Stimulated activated CD4-positive, alpha-beta T cell treated with anti-CD3 and anti-CD28 coated beads, Interleukin-15, amount 100 ng/mL, for 1 hour (primary cell): ENCODE measurements at places on chromosomes 12 and 14.

- DNase-seq = no peak
Observed at GRCh38 chr12:62264706-62265105, 4.5 kb downstream of the USP15 start.

DNA sequence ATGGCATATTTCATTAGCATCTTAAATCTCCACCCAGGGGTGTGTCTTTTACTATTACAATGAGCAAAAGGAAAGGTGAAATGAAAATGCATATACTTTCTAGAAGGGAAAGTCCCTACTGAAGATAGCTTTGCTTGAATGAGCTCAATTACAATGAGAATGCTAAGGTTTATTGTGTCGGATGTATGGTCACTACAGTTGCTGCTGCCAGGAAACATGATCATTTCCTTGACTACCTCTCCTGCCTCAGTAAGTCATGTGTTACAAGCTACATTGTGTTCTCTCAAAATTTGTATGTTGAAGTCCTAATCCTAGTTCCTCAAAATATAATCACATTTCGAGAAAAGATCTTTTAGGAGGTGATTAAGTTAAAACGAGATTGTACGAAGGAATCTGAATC is 322.2 kb downstream of the MDGA2 start:
- no peak for DNase-seq

DNA sequence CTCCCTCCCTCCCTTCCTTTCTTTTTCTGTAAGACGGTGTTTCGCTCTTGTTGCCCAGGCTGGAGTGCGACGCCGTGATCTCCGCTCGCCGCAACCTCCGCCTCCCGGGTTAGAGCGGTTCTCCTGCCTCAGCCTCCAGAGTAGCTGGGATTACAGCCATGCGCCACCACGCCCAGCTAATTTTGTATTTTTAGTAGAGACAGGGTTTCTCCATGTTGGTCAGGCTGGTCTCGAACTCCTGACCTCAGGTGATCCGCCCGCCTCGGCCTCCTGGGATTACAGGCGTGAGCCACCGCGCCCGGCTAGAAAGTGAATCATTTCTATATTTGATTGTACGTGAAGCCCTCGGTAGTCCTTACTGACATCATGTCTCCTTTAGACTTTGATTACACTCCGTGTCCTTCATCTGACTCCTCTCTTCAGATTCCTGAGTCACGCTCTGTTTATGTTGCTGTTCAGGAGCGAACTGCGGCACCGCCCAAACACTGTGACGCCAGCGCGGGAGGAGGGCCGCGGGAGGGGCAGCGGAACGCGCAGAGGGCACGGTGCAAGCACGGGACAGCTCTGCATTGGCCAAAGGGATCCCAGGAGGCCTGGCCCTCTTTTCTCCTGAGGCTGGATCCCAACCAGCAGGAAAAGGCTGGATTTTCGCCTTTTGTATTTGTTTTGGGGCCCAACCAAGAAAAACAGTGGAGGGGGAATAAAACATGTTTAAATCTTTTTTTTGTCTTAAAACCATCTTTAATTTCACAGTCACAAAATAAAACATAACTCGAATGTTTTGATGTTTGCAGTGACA is 538 bp upstream of the GABARAPL1 start:
- peak; percentile 53 for DNase-seq

GRCh38 chr12:52867642-52868041 is 18.8 kb upstream of the KRT78 start:
- no peak for DNase-seq

GRCh38 chr14:92531106-92531873 is 17.7 kb downstream of the RIN3 start:
- DNase-seq = no peak

- DNase-seq = no peak
Observed at GRCh38 chr14:23930742-23931141, 22.8 kb upstream of the DHRS4 start.

DNA sequence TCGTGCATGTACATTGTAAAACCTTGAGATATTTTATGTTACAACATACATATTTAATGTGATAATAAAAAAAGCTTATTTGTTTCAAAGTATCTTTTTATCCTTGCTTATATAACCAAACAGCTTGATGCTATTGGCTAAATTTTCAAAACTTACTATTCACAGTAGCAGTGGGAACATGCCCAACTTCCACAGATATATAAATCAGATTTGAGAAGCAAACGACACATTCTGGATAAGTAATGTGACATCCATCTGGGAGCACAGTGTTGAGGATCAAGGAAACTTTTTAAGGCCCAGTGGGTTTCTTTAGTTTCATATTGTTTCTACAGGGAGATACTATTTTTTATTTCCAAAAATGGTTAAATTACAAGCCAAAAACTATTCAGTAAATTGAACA is 350.7 kb downstream of the SEC23A start:
- DNase-seq = no peak

DNA sequence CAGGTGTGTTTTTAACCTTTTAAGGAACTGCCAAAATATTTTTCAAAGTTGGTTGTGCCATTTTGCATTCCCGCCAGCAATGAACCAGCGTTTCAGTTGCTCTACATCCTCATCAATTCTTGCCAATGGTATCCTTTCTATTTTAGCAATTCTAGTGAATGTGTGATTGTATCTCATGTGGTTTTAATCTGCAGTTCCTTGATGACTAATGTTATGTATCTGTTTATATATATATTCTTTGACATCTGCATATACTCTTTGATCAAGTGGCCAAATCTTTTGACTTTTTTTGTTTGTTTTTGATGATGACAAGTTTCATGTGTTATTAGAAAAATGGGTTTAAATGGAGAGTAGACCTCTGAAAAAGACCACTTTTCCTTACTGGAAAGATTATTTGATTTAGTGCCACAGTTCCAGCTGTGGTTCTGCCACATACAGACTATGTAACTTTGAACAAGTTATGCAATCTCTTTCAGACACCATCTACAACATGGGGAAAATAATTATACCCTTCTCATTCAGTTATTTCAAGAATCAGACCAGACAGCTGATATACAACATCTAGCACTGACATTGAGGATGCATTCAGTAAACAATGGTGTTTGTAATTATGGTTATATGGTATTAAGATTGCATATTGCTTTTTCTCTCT is 146.3 kb upstream of the CNOT2 start:
- no peak for DNase-seq

- DNase-seq = no peak
Observed at GRCh38 chr12:13099066-13099843, 4.2 kb downstream of the GSG1 start.

GRCh38 chr12:58703866-58704265 is 216.4 kb downstream of the LRIG3 start:
- DNase-seq = no peak

DNA sequence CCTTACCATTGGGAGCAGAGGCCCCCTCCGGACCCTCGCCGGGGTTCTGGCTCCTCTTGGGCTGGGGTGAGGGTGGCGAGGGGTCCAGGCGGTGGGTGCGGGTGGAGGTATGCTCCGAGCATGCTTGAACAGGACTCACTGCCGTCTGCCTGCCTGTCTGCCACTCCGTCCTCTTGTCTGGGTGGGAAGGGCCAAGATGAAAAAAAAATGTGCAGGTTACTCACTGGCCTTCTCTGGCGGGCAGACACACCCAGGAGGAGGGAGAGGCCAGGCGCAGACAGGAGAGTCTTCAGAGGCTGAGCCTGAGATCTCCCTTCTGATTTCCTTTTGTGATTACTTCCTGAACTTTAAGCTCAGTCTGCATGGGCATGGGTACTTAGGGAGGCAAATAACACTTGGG is 76.1 kb downstream of the STON2 start:
- DNase-seq = no peak

DNA sequence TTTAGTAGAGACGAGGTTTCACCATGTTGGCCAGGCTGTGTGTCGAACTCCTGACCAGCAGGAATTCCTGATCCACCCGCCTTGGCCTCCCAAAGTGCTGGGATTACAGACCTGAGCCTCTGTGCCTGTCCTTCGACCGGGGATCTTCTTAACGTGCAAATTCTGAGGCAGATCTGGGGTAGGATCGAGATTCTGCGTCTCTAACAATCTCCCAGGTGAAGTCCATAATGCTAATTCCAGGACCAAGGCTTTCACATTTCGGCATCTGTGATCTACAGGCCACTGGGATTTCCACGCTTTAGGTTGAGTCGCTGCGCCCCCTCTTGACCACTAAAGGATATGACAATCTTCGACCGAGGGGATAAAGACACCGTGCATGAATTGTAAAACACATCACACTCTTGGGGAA is 24.8 kb downstream of the FOS start:
- DNase-seq = no peak

GRCh38 chr12:107415071-107415470 is 270.5 kb upstream of the PWP1 start:
- no peak for DNase-seq

- DNase-seq = no peak
Observed at GRCh38 chr12:77222336-77222735, 157.0 kb upstream of the E2F7 start.

DNA sequence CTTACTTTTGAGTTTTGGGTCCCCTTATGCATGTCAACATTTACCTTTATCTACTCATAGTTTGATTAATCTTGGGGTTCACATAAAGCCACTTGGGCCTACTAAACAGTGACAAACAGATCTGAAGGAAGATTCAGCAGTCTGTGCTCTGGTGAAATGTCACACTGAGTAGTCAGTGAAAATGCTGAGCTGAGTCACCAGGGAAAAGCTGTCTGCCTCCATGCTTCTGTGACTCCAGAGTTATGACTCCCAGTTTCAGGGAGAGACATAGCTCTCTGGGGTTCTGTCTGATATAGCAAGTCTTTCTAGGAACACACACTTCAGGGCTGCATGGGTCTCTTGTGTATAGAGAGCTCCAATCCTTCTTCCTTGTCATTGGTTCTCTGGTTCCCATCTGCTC is 406.3 kb upstream of the FAR2 start:
- no peak for DNase-seq

GRCh38 chr14:96252323-96252998 is 3.5 kb upstream of the BDKRB1 start:
- DNase-seq = no peak

DNA sequence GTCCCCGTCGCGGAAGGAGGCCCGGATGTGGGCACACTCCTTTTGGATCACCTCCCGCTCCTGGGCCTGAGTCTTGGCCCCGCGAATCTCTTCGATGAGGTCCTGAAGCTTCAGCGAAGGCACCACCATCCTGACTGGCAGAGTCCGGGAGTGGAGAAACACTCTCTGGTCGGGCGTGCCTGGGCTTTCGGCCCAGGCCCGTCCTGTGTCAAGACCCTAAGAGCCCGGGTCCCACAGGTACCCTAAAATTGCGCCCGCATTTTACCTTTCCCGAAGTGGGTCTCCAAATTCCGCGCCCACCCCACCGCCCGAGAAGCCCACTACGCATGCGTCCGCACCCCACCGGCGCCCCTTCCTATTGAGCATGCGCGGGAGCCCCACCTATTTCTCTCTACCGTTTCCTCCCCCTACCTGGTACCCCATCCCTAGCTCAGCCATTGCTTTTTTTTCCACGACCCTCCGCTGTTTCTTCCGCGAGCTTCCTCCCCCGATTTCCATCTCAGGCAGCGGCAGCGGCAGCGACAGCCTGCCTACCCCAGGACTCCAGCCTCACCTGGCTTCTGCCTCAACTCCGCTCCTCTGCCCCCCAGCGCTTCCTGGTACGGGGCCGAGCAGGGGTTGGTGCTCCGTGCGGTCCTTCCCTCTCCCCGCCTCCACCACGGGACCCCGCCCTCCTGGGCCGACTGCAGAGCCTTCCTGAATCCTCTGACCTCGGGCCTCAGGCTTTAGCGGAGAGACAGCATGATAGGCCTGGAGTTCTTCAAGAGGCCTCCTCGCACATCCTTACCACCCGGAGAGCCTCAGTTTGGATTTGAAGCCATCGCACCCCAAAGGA is at the start of gene AP1G2:
TSS of gene AP1G2 (minus strand) at position 606 of the 835 bp plus-strand sequence. CDS start at position 129, 477 bp downstream.
- DNase-seq = peak; percentile 76

DNA sequence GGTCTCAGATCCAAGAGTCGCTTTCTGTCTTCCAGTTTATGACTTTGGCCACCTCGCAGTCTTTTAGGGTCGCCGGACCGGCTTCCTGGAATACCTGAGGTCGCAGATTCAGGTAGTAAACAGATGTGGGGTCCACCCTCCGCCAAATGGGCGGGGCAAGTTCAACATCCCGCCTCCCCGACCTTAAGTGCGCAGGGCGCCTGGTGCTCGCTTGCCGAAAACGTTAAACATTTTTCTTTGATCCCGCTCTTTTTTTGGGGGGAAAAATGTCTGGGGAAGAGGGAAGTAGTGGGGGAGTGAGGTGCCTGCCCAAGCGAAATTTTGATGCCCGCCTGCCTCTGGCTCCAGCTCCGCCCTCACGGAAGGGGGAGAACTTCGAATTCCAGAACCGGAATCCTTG is 73.9 kb upstream of the TBX5 start:
- no peak for DNase-seq

DNA sequence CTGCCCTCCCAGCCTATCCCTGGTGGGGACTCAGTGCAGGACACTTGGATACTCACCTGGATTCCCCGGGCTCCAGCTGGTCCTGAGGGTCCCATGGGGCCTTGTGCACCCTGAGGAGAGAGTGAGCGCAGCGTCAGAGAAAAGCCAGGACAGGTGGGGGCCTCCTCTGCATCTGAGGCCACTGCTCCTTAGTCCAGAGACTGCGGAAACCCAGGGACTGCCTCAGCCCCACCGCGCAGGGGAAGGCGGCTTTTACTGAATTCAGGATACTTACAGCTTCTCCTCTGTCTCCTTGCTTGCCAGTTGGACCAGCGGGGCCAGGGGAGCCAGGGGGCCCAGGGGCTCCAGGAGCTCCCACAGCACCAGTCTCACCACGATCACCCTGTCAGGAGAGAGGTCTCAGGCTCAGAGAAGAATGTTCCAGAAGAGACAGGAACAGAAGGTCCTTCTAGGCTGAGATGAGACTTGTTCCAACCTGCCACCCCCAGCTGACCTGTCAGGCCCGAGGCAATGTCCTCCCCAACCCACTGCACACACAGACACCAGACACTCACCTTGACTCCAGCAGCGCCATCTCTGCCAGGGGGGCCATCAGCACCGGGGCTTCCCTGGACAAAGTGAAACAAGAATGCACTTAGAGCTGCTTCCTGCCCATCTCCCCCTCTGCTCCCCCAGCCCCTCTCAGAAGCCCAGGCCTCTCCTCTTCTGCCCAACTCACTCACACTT is 13.8 kb downstream of the TMEM106C start:
- DNase-seq = no peak

DNA sequence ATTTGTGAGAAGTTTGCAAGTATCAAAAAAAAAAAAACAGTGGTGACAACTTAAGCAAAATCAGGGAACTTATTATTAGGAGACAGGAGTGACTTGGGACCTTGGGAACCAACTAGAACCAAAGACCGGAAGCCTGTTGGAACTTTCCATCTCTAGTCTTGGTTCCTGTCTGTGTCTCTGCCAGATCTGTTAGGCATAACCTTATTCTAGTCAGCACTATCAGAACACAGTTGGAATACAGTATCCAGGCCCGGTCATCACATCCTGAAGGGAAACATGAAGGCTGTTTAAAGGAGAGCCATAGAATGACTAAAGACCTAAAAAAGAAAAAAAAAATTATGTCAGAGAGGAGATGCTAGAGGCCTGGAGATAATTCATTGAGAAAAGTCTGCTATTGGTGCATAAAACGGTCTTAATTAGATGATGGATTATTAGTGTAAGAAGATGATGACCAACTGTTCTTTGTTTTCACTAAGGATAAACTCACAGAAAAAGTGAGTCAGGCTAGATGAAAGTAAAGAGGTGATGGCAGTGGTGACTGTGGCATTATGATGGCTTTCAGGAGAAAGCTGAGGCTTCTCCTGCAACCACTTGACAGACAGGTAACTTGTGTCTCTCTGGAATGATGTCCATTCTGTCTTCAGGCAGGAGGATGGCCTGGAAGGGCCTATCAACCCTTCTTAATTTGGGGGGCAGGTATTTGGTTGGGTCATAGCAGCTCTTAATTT is 28.2 kb downstream of the DACT1 start:
- DNase-seq = no peak

- no peak for DNase-seq
Observed at GRCh38 chr12:72141381-72141780, 130.8 kb upstream of the TRHDE start.
